ENCODE measurements at places on chromosomes 3 and 15.

DNA sequence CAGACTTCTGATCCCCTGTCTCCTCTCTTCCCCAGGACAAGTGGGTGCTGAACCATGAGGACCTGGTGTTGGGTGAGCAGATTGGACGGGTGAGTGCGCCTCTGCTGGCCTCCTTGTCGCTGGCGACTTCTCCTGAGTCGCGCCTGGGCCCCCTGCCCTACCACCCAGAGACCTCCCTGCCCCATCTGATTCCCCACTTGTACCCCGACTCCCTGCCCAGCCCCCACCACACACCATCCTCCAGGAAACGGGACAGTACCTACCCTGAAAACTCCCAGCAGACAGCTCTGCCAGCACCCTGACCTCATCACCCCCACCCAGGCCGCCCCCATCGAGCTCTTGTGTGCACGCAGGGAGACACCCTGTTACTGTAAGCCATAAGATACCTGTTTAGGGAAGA lies 7.7 kb downstream of the FES start:
- no peak for DNase-seq

DNA sequence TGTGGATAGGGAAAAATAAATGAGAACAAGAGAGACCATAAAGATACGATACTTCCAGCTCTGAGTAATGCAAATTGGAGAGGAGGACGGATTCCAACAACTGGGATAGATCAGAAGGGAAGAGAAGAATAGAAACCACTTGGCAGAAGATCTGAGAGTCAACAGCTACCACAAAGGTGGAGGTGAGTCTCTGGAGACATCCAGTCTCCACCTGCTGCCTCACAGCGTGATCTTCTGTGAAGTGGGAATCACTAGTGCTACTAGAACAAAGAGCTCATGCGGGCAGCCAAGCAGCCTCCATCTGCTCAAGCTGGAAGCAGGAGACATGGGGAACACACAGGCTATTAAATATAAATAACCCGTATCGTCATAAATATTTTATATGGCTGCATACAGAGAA lies 558.5 kb upstream of the CFAP20DC start:
- DNase-seq, result no peak

- DNase-seq, result no peak
Observed at GRCh38 chr15:89109238-89109637, 21.0 kb downstream of the ABHD2 start.

- no peak for DNase-seq
Observed at GRCh38 chr15:86849558-86850285, 770.1 kb downstream of the AGBL1 start.

GRCh38 chr3:52193065-52193464 lies 4.9 kb upstream of the ALAS1 start:
- DNase-seq, result peak; percentile 95

DNA sequence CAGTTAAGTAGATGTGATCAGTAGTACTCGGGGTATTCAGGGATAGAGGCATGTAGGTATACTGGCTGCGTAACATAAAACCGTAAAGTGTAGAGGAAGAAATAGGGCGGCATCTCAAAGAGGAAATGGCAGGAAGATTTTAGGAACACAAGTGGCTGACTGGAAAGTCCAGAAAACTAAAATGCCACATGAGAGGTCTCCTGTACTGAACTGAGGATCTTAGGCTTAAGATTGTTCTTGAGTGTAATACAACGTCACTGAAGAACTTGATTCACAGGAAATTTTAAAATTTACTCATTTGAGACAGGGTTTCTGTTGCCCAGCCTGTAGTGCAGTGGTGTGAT lies 2.3 kb upstream of the LMLN start:
- DNase-seq, result no peak

DNA sequence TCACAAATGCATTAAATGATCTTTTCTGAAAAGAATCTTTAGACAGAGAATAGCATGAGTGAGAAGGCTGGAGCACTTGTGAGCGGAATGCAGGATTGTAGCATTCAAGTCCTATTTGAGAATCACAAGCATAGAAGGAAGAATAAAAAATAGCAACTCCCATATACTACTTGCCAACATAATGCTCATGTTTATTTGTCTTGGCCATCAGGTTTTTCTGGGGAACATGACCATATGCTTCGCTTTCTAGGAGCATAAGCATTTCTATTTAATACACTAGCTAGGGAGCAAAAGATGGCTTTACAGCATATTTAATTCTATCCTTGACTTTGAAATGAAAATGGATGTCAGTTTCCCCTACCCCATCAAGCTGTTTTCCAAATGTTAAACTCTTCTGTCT lies 170.3 kb upstream of the MITF start:
- no peak for DNase-seq

DNA sequence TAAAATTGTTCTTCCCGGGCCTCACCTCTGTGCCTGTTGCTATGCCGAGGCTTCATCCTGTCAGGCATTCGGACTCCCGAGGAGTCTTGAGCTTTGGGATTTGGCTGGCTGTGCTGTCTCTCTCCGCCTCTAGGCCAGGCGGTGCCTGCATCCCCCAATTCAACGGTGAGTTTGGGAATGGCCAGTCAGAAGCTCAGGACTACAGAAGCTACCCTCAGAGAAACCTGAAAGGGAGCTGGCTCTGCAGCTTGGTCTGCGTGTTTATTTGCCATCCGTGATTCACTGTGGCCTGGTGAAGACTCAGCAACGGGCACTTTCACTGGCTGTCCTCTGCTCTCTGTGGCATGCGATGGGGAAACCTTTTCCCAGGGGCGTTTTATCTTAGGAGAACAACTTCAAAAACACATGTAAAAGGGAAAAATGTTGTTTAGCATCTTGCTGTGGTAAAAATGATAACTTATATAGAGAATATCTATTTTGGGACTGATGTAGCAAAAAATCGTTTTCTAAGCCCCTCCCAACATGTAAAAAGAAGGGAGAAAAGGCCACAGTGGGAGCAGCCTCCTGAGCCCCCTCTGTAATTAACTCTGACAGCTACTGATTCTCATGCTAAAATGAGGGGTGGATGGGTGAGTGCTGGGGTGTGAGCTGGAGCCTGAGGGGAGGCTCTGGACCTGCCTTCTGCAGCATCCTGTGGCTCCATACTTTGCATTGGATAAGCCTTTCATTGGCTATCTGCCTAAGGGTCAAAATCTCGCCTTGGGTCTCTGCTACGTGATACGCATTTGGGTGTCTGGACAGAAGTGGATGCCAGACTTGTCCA lies 103.4 kb upstream of the KLHL25 start:
- no peak for DNase-seq

- no peak for DNase-seq
Observed at GRCh38 chr3:186286114-186286513, 75.9 kb downstream of the DGKG start.

- peak; percentile 92 for DNase-seq
Observed at GRCh38 chr15:71732636-71733035, 77.7 kb upstream of the NR2E3 start.

DNA sequence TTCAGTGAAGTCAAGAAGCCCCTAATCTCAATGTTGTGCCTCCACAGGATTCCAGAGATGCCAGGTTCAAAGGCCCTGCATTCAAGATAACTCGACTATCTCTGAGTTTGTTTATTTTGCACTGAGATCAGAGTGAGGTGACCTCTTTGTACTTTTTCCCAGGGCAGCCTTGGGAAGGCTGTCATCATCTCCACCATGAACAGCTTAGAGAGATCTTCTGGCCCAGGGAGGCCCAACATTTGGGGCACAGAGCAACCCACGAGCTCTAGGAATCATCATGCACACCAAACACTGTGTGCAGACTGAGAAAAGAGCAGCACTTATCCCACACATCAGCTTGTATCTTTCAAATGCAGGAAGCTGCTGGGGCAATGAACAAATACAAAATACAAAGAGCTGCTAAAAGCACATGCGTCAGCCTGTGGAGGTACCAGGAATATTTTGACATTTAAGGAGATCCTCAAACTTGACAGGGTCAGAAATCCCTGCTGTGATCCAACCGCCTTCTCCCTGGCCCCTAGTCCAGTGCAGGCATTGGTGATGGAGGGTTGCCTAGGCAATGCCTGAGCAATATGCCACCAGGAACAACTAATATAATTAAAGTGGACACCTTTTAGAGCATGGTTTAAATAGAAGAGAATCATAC lies 33.6 kb downstream of the TRIM42 start:
- no peak for DNase-seq

- no peak for DNase-seq
Observed at GRCh38 chr3:1848935-1849334, 249.7 kb upstream of the CNTN4 start.

DNA sequence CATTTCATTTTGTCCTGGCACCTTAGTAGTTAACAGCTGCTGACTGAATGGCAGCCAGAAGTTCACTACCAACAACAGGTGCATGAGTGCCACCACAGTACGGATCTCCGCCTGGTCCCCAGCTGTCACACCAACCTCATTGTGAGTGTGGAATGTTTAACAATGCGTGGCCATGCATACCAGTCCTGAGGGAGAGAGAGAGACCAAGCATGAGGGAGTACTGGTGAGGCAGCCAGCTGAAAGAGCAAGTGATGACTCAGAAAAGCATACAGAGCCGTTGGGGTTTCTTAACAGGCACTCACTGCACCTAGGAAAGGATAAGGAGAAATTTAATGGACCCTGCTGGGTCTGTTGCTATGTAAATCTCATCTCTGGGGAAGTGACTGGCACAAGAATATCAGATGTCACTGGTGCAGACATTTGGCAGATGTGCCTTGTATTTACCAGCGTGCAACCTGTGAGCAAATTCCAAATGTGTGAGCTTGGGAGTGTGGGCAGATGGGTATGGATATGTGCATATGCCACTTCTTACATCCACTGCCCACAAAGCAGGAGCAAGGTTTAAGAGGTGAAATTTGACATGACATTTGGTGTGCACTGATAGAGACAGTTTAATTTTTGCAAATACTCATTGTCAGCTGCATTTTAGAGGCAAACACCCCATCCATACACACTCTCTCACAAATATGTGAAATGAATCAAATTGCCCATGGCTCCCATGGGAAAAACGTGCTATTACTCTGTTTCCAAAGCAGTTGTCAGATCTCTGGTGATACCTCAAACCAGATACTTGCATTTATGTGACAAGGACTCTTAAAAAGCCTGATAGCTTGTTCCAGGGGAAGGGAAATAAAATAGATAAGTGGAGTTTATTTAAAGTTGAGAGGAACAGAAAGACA lies 245.2 kb upstream of the ARPP21 start:
- DNase-seq, result no peak

DNA sequence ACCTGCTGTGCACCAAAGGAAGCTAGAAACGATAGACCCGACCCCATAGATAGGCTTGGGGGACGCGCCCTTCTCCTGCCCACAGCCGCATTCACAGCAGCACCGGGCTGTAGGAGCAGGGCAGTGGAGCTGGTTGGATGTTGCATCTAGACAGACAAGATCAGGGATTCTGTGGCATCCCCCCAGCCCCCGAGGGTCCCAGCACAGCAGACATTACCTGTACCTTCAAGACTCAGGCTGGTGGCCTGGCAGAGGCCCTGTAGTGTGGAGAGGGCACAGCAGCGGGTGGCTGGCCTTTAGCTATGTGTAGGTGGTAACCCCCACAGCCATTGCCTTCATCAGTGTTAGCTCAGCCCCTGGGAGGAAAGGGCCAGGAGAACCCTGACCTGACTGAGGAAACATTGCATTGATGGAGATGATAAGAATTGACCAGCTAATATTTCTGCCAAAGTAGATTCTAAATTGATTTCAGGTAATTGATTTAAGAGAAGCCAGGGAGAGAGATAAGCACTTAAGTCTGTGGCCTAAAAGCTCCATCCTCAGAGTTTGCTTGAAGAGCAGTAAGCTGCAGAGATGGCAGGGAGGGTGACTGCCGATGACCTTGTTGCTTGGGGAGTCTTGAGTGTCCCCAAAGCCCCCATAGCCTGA lies 269.4 kb downstream of the TLE3 start:
- DNase-seq, result no peak

DNA sequence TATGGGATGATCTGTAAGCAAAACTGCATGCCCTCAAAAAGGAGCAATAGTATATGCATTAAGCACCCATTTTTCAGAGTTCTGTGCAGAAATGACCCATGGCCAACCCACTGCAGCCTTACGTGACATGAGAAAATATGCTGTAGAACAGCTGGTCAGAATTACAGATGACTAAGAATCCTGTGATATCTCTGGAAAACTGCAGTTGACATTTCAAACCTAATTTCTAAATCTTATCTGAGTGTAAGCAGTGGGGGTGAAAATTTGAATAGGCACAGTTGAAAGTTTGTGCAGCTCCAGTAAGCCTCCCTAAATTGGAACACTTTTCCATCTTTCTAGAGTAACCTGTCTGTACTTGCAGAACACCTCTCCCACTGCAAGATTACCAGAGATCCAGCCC lies 28.7 kb upstream of the COL6A6 start:
- DNase-seq, result no peak

DNA sequence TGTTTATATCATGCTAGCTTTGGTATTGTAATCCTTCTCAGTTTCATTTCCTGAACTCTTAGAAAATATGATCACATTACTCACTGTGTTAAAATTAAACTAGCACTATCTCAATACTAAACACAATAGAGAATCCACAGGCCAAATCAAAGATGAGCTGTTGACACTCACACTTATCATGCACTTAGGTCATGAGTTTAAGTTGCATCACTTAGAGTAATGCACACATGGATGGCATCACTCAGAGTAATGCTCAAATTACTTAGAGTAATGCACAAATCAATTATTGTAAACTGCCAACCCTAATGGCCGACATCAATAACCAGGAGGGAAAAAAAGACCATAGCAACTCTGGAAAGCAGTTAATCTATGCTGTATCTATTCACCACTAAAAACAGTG lies 40.0 kb upstream of the MCF2L2 start:
- no peak for DNase-seq

GRCh38 chr3:156298938-156299337 lies 178.6 kb downstream of the KCNAB1 start:
- DNase-seq, result no peak

DNA sequence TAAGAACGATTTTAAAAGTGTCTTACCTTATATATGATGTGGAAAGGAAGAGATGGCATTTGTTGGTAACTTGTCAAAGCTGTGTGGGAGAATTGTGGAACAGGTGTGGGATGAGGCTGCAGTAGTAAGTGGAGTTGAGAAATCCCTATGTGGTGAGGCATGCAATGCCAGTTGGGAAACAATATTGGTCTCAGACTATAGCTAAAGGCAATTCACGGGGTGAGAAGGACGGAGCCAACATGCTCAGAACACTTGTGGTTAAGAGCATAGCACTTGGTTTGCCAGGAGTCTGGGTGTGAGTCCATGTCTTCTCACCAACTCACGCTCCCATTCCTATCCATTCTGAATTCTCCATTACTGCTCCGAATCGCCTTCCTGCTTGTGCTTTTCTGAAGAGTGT lies 615.6 kb upstream of the ADAMTS9 start:
- no peak for DNase-seq

- no peak for DNase-seq
Observed at GRCh38 chr15:57526076-57526475, 65.6 kb upstream of the MYZAP start.

DNA sequence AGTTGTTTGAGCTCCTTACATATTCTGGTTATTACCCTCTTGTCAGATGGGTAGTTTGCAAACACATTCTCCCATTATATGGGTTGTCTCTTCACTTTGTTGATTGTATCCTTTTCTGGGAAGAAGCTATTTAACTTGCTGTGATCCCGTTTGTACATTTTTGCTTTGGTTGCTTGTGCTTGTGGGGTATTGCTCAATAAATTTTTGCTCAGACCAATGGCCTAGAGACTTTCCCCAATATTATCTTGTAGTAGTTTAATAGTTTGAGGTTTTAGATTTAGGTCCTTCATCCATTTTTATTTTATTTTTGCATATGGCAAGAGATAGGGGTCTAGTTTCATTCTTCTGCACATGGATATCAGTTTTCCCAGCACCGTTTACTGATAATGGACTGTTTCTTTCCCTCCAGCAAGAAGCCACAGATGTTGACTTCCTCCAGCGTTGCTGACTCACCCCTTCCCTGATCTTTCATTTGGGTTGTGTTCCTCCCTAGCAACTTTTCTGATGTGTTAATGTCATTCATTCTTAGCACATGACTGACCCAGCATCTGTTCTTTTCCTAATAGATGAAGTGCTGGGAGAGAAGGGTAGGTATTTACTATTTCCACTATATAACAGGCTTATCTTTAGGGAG lies 166.7 kb upstream of the SGO1 start:
- no peak for DNase-seq
